ENCODE measurements at places on chromosomes 4 and X. TPM values are rescaled to one million over a fixed set of nuclear protein-coding genes. Genes with fewer than 3 reads are reported as not detected.

NEUROG2 gene
- not detected for total RNA-seq

CSN1S1 gene
- total RNA-seq = not detected

FGF16 gene
- under 0.01 TPM for total RNA-seq

NXF2B gene
- total RNA-seq = not detected

PPEF1 gene
- total RNA-seq = not detected

PABPC1L2A gene
- total RNA-seq = not detected

CXorf66 gene
- total RNA-seq = not detected

DMP1 gene
- not detected for total RNA-seq

MAGEA3 gene
- not detected for total RNA-seq

MEPE gene
- not detected for total RNA-seq

FATE1 gene
- not detected for total RNA-seq

F8A2 gene
- not detected for total RNA-seq

AIFM1 gene
- total RNA-seq = 15.9 TPM

RHOXF1 gene
- total RNA-seq = not detected

SGMS2 gene
- total RNA-seq = 94.6 TPM

DRD5 gene
- not detected for total RNA-seq

BEX2 gene
- 2.6 TPM for total RNA-seq
